ENCODE measurements at places on chromosomes 7 and 10. TPM values are rescaled to one million over a fixed set of nuclear protein-coding genes. Genes with fewer than 3 reads are reported as not detected.

Gene SRI
- 169 TPM for total RNA-seq

Gene GRM3
- not detected for total RNA-seq

Gene RET
- total RNA-seq, result 0.13 TPM

Gene AGBL3
- total RNA-seq, result 2.9 TPM

Gene PVRIG
- total RNA-seq, result 30.2 TPM

Gene UBTD1
- total RNA-seq, result 1.6 TPM

Gene ACBD7
- total RNA-seq, result 1.6 TPM

Gene CCZ1
- 107 TPM for total RNA-seq

Gene IRF5
- 7.7 TPM for total RNA-seq

Gene NUDCD3
- 107 TPM for total RNA-seq

Gene NOM1
- total RNA-seq, result 34.0 TPM

Gene LRRC17
- not detected for total RNA-seq

Gene CD36
- not detected for total RNA-seq
